ENCODE measurements at places on chromosomes 7 and 10. TPM values are rescaled to one million over a fixed set of nuclear protein-coding genes. Genes with fewer than 3 reads are reported as not detected.

Gene SNX10
- total RNA-seq: 7.9 TPM

Gene CPA1
- not detected for total RNA-seq

GRCh38 chr7:129438839-129439651, 4.8 kb downstream of the STRIP2 start:
- H3K27ac ChIP-seq: peak overlapping the region; percentile 92
- no peaks in the 10 kb centered on the region for H3K27me3 ChIP-seq
- H3K36me3 ChIP-seq: 0 out of 2 replicates have a peak, but pooled peaks cover 7% of the 10 kb centered on the region
- peak overlapping the region; percentile 39 for H3K4me3 ChIP-seq

GRCh38 chr10:974785-975074, 13.5 kb upstream of the GTPBP4 start:
- no peak overlapping the region for H3K4me3 ChIP-seq
- H3K27me3 ChIP-seq: no peaks in the 10 kb centered on the region
- no peak overlapping the region for H3K27ac ChIP-seq
- DNase-seq: no peak

GRCh38 chr7:38318803-38319416, 45.5 kb upstream of the TARP start:
- H3K27me3 ChIP-seq: no peaks in the 10 kb centered on the region
- no peaks in the 10 kb centered on the region for H3K36me3 ChIP-seq
- H3K27ac ChIP-seq: no peak overlapping the region
- no peak overlapping the region for H3K4me3 ChIP-seq

Gene EFCAB10
- total RNA-seq: 0.18 TPM
